ENCODE measurements at places on chromosomes 5 and 9.

DNA sequence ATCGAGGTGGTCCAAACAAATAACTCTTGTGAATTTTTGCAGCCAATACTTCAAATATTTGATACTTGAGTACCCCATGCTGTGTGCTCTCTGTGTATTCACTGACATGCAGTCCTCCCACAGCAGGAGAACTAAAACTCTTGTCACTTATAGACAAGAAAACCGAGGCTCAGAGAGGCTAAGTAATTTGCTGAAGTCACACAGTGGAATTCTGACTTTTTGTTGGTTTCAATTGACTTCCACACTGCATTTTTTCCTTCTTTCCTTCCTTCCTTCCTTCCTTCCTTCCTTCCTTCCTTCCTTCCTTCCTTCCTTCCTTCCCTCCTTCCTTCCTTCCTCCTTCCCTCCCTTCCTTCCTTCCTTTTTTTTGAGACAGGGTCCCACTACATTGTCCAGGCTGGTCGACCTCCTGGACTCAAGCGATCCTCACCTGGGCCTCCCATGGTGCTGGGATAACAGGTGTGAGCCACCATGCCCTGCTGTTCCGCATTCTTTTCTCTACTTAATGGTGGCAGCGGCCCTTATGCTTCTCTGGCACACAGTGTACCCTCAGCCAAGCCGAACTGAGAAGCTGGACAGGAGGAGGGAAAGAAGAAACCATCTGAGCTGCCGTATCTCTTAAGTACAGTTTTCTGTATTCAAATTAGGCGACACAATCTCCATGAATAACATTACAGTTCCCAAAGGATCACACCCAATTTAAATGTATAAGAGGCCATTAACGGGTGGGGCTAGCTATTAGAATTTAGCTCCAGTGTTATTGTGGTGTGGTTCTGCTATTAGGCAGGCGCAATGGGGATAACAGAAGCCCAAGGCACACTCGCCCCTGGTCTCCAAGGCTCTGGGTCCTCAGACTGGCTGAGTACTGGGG is 38.4 kb upstream of the GRHPR start:
- no peak for DNase-seq

DNA sequence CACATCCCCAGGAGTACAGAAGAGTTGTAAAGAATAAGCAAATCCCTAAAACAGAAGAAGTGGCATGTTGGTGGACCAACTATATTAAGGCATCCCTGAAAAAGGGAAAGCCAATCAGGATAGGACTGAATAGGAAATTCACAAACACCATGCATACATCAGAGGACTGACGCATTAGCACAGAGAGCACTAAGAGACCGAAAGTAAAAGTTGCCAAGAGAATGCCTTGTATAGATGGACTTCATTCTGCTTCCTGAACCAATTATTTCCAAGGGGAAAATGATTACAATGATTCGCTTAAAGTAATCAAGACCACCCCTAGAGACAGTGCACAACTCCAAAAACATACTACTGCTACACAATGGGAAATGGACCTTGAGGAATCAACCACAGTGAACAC is 33.5 kb downstream of the SHC3 start:
- DNase-seq, result no peak

GRCh38 chr5:56746553-56747339 is 68.6 kb upstream of the MAP3K1 start:
- DNase-seq, result no peak

GRCh38 chr9:36745977-36746376 is 173.3 kb downstream of the MELK start:
- no peak for DNase-seq

DNA sequence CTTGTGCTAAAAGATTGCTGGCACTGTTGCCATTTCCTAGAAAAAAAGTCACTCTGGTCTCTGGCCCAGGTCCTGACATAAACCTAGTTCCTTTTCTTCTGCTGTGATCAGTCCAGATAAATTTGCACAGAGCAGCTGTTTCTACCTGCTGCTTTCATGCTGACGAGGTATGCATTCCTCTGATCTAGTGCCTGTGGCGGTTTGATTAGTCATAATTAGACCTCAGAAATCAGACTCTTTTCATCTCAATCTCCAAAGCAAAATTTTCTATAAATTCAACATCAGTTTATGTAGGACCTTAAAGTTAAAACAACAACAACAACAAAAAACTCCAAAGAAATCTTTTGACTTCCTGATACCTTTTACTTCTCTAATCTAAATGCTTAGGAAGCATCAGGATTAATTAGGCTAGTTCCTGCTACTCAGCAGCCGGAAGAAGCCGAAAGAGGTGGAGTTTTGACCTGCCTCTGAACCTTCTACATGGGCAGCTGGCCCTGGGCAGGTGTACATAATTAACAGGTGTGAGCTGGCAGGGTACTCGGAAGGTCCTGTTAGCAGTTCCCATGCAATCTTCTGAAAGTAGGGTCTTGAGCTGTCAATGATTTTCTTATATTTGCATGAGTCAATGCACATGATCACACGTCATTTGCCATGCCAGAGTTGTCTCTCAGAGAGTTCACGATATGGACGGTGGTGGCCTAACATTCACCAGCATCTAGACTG is 83.3 kb upstream of the CCDC112 start:
- DNase-seq, result no peak

- no peak for DNase-seq
These were observed 21.1 kb upstream of the GOLPH3 start for GRCh38 chr5:32195265-32195664.

DNA sequence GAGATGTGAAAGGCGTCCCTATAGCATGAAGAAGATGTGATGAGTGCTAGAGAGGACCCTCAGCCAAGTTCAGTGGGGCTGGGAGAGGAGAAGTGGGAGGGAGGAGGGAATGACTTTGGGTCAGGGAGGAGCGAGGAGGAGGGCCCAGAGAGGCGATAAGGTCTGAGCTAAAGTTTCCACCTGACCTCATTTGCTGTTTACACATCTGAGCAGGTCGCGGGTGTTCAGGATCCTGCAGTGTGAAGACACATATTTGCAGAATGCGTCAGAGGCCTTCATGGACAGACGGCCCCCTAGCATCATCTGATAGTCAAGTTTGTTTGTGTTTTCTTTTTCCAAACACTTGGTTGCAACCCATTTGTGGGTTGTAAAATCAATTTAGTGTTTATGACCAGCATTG is 18.9 kb upstream of the IGFBPL1 start:
- no peak for DNase-seq

DNA sequence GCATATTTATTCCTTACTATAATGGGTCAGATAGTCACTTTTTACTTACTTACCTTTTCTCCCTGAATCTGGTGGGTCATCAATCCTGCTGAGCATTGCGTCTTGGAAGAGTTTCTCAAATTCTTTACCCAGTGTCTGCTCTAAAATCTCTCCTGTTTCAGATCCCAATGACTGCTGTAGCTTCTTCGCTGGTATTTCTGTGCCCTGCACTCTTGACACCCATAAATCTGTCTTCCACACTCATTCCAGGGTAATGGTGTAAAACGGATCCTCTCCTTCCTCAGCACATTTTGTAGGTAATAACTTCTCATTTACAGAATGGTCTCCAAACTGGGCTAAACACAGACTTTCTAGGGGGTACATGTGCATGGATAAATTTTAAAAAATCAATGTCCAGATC is 407.4 kb downstream of the DMAC1 start:
- DNase-seq, result no peak

- no peak for DNase-seq
These were observed 297.0 kb upstream of the HAPLN1 start for GRCh38 chr5:84017523-84018172.

- DNase-seq, result no peak
These were observed 26.4 kb downstream of the LPCAT1 start for GRCh38 chr5:1497242-1497777.

DNA sequence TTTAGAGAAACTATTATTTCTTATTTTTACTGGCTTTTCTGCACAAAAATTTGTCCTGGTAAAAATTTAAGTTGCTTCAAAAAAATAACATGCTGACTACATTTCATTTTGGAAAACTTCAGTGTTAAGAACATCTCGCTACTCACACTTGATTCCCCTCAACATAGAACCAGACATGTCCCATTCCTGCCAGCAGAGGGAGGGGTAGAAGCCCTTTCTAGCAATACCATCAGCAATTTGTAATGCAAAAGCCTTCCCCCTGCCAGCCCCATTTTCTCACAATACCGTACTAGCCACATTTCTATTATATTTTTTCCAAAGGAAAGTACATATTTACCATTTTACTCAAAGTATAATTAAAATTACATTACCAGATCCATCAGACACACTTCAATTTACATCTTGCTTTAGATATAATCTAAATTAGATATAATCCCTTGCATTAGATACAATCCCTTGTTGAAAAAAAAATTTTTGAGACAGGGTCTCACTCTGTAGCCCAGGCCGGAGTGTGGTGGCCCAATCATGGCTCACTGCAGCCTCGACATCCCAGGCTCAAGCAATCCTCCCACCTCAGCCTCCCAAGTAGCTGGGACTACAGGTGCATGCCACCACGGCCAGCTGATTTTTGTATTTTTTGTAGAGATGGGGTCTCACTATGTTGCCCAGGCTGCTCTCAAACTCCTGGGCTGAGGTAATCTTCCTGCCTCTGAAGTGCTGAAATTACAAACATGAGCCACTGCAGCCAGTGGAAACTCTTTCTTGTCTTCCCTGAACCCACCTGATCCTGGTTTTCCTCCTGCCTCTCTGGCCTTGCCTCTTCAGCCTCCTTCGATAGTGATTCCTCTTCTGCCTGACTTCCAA is 39.6 kb upstream of the IDNK start:
- DNase-seq, result peak; percentile 80

- DNase-seq, result no peak
These were observed 49.5 kb downstream of the KCNT1 start for GRCh38 chr9:135751501-135751900.

DNA sequence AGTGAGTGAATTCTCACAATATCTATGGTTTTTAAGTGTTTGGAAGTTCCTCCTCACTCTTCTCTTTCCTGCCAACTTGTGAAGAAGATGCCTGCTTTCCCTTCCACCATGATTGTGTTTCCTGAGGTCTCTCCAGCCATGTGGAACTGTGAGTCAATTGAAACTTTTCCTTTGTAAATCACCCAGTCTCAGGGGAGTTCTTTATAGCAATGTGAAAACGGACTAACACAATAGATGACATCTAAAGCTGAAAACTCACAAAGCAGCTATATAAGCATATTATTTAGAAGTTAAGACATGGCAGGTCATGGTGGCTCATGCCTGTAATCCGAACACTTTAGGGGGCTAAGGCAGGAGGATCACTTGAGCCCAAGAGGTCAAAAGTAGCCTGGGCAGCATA is 130.2 kb downstream of the ARRDC3 start:
- DNase-seq, result no peak

GRCh38 chr9:135385793-135386192 is 93.8 kb upstream of the PPP1R26 start:
- DNase-seq, result no peak

- no peak for DNase-seq
These were observed 168.4 kb upstream of the GDNF start for GRCh38 chr5:38008198-38008597.

GRCh38 chr9:107426126-107426525 is 63.4 kb downstream of the KLF4 start:
- no peak for DNase-seq

Measured in hematopoietic multipotent progenitor cell treated with erythropoietin and hydrocortisone succinate and interleukin-3 and kit ligand, for 4 days (in vitro differentiated cells).